H1 (cell line): ENCODE measurements at places on chromosomes 16 and 17. TPM values are rescaled to one million over a fixed set of nuclear protein-coding genes. Genes with fewer than 3 reads are reported as not detected.

GRCh38 chr17:3796110-3796821 lies 4.7 kb downstream of the ITGAE start:
- no peak for DNase-seq
- H3K4me3 ChIP-seq, result no peak overlapping the region
- H3K27ac ChIP-seq, result no peak overlapping the region
- H3K36me3 ChIP-seq, result no peaks in the 10 kb centered on the region

Gene TPSB2
- total RNA-seq, result not detected in 2 replicates

- H3K4me3 ChIP-seq, result no peak overlapping the region
- H3K4me1 ChIP-seq, result peaks cover 2% of the 10 kb centered on the region
- DNase-seq, result no peak
These were observed 341.4 kb downstream of the UTP18 start for GRCh38 chr17:51601622-51602261.

GRCh38 chr16:1596516-1596915 lies 15.4 kb downstream of the IFT140 start:
- no peaks in the 10 kb centered on the region for H3K27me3 ChIP-seq
- H3K4me3 ChIP-seq, result no peak overlapping the region
- H3K36me3 ChIP-seq, result 0 out of 2 replicates have a peak, but pooled peaks cover 2% of the 10 kb centered on the region

Gene CHST4
- total RNA-seq, result 11.7 and 12.1 TPM in 2 replicates

Gene RPH3AL
- total RNA-seq, result 5.6 and 6.1 TPM in 2 replicates

DNA sequence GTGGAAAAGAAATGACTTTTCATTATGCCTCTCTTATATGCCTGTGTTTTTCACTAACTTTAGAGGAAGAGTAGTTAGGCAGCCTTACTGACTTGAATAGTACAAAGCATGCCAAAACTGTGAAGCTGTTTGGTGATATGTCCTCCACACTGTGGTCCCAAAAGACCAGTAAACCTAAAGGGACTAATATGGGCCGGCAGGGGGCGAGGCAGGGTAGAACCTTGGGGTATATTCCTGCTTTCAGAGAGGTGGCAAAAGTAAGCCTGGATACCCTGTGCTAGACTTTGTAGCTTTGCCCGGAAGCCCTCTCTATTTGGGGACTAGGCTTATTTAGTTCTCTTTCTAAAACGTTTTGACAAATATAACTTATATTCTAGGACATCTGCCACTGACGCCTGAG lies 36.5 kb upstream of the VWA3A start:
- H3K27me3 ChIP-seq, result no peaks in the 10 kb centered on the region
- DNase-seq, result peak; percentile 69
- no peaks in the 10 kb centered on the region for H3K4me1 ChIP-seq
- no peaks in the 10 kb centered on the region for H3K36me3 ChIP-seq
- no peak overlapping the region for H3K27ac ChIP-seq
- no peak overlapping the region for H3K4me3 ChIP-seq

DNA sequence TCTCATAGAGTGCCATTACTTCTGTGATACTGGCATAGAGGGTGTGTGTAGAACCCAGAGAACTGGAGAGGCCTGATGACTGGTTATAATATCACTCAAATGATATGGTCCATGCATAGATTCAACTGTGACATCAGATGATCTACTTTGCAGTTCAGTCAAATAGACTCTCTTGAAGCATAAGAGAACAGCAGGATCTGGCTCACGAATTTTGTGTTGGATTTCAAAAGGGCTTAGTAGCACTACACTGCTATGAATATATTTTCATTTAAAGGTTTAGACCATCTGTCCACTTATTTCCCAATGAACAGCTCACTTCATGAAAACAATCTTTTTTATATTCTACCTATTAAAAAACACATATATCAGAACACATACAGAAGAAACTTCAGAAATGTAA lies 119.7 kb downstream of the KIF2B start:
- H3K4me1 ChIP-seq, result no peaks in the 10 kb centered on the region
- DNase-seq, result no peak
- no peak overlapping the region for H3K27ac ChIP-seq
- no peak overlapping the region for H3K4me3 ChIP-seq
- no peaks in the 10 kb centered on the region for H3K27me3 ChIP-seq

DNA sequence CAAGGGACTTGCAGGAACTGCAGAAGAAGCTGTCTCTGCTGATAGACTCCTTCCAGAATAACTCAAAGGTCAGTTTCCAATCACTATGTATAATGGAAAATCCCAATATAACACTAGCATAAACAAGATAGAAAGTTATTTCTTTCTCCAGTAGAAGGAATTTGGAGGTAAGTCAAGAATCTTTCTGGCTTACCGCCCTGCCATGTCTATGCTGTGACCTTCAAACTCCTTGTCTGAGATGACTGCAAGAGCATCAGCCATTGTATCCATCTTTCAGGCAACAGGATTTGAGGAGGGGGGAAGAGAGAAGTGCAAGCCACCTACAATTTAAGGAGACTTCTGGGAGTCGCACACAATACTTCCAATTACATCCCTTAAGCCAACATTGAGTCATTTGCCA lies 2.7 kb downstream of the LDAF1 start:
- H3K4me3 ChIP-seq, result no peak overlapping the region
- no peaks in the 10 kb centered on the region; the same call in 1 of the 2 replicates for H3K4me1 ChIP-seq
- no peak overlapping the region for H3K27ac ChIP-seq
- H3K27me3 ChIP-seq, result peaks cover 7% of the 10 kb centered on the region
- H3K36me3 ChIP-seq, result peaks cover 8% of the 10 kb centered on the region

Gene ALOX12B
- total RNA-seq, result not detected in 2 replicates

Gene TLCD2
- total RNA-seq, result 1.3 and 1.4 TPM in 2 replicates

Gene SSTR5
- total RNA-seq, result 0.31 and 0.56 TPM in 2 replicates

DNA sequence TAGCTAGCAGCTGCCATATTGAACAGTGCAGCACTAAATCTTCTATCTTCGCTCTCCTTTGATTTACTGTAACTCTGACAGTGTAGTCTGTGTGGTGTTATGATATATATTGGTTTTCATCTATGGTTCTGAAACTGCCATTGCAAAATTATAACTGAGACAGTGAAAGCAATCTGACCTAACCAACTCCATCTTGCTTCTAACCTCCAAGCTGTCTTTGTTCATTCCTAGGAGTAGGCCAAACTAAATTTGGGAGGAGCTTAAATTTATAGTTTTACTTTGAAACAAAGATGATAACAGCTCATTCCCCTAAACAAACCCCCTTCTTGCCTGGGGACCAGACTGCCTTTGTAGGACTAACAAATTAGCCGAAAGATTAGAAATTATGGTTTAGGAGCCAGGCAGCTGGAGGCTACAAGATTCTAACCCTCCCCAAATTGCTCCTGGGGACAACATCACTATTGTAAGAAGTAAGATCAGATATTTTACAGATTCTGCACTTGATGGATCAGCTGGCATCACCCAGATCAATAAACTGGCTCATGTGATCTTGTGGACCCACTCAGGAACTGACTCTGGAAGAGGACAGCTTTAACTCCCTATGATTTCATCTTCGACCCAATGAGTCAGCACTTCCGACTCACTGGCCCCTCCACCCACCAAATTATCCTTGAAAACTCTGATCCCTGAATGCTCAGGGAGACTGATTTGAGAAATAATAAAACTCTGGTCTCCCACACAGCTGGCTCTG lies 47.0 kb upstream of the FBXO47 start:
- H3K27ac ChIP-seq, result no peak overlapping the region
- H3K36me3 ChIP-seq, result no peaks in the 10 kb centered on the region
- DNase-seq, result no peak
- H3K27me3 ChIP-seq, result no peaks in the 10 kb centered on the region

GRCh38 chr16:18024611-18025010 lies 311.9 kb downstream of the NPIPA8 start:
- DNase-seq, result no peak
- no peaks in the 10 kb centered on the region for H3K36me3 ChIP-seq
- H3K4me1 ChIP-seq, result no peaks in the 10 kb centered on the region
- H3K4me3 ChIP-seq, result no peak overlapping the region
- H3K27me3 ChIP-seq, result no peaks in the 10 kb centered on the region

Gene PPP1R27
- not detected in 2 replicates for total RNA-seq

DNA sequence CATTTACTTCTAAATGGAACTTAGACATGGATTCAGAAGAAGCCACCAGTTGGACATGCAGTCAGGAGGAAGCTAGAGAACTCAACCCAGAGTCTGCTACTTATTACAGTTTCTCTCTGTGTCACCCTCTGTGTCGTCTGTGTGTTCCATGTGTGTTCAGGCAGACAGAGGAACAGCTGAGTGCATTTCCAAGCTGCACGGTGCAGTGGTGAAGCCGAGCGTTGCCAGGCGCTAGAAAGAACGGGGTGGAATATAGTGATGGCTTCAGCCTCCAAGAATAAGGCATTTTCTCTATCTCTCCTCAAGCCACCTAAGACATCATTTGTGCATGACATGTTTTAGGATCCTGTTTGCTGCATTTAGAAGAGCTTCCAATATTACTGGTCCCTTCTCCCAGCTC lies 101.1 kb upstream of the CCL2 start:
- H3K36me3 ChIP-seq, result no peaks in the 10 kb centered on the region
- H3K4me3 ChIP-seq, result no peak overlapping the region
- no peak for DNase-seq
- H3K4me1 ChIP-seq, result peaks cover 28% of the 10 kb centered on the region

GRCh38 chr17:58513965-58514769 lies at the start of gene MTMR4:
Gene MTMR4 (minus strand): TSS chr17:58514638. CDS start chr17:58514407, 231 bp downstream.
- peaks cover 21% of the 10 kb centered on the region for H3K36me3 ChIP-seq
- H3K27ac ChIP-seq, result peak within 1 kb of the TSS; percentile 85
- H3K27me3 ChIP-seq, result no peaks in the 10 kb centered on the region
- peak within 1 kb of the TSS; percentile 79 for H3K4me3 ChIP-seq

GRCh38 chr17:60601447-60602384 lies 1.7 kb downstream of the PPM1D start:
- DNase-seq, result peak; percentile 63
- no peaks in the 10 kb centered on the region for H3K4me1 ChIP-seq
- no peaks in the 10 kb centered on the region for H3K27me3 ChIP-seq
- no peak overlapping the region for H3K27ac ChIP-seq

- no peak overlapping the region for H3K27ac ChIP-seq
- no peaks in the 10 kb centered on the region for H3K4me1 ChIP-seq
- H3K4me3 ChIP-seq, result no peak overlapping the region
These were observed 282.7 kb upstream of the TNRC6C start for GRCh38 chr17:77675816-77676215.
